Germinal center (tissue), 1 donor: ENCODE measurements at places on chromosomes 7 and 10.

DNA sequence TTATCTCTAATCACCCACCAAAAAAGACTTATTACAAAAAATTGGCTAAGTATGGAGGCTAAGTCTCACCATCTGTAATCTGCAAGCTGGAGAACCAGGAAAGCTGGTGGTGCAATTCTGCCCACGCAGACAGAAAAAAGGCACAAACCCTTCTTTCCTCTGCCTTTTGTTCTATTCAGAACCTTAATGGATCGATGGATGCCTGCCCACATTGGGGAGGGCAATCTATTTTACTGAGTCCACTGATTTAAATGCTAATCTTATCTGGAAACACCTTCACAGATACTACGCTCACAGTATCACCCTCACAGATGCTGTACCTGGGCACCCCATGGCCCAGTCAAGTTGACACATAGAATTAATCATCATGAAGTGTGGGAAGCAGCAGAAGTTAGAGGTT, 10.2 kb downstream of the IGFBP3 start:
- DNase-seq: no peak

DNA sequence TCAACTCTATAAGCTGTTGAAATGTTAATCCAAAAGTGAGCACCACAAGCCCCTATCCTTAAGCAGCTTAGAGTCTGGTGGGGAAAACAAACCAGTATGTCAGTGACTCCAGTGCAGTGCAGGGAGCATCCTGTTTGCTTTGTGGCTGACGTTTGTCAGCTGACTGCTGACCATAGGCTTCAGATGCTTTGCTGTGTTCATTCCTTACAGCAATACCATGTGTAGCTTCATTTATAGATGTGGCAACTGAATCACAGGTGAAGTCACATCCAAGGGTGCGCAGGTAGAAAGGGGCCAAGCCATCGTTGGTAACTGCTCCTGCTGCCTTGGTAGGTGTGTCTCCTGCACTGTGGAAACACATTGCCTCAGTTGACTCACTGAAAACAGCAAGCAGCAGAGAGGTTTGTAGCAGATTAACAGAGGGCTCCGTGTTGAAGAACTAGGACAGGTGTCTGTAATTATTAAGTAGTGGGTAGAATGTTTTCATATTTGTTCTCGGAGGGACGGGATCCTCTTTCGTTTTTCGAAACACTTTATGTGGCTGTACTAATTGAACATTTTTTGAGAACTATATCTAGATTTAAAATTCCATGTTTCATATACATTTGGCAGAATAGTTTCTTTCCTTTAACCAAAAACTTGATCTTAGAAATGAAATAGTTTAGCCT, 2.0 kb downstream of the INSIG1 start:
- peak; percentile 31 for DNase-seq

- no peak for DNase-seq
Observed at GRCh38 chr7:114405427-114405826, 9.2 kb upstream of the FOXP2 start.

DNA sequence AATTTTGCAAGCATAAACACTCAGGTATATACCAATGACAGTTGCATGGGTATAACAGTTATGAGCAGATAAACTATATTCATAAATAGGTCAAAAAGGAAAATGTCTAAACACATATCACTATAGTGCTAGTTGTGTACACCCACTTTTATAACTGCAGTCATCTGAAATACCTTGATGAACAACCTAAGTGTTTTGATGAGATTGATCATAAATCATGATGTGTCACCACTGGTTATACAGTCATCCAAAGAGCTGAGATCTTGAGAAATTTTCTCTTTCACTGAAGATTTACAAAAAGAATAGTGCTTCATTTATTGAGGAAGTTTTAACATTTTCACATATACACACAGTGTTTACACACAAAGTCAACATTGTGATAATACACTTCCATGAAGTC, 78.6 kb upstream of the SLC25A13 start:
- no peak for DNase-seq

GRCh38 chr10:98885378-98885777, 350.3 kb downstream of the HPSE2 start:
- DNase-seq: no peak

GRCh38 chr10:12419262-12419847, 70.0 kb downstream of the CAMK1D start:
- no peak for DNase-seq

DNA sequence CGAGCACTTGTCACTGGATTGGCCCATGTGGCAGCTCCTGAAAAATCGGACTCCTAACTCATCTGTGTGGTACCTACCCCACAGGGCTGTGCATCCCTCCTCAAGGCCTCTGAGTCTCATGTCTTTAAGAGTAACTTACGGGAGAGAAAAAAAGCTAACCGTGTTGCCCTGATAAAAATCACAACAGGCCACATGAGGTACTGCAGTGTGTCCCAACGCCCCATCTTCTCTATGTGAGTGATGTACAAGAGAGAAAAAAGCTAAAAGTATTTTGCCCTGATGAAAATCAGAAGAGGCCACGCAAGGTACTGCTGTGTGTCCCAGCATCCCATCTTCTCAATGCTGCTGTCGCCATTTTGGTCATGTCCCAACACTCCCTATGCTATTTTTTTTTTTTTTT, 41.2 kb upstream of the ADRB1 start:
- DNase-seq: no peak
